ENCODE measurements at places on chromosomes 3 and 15.

DNA sequence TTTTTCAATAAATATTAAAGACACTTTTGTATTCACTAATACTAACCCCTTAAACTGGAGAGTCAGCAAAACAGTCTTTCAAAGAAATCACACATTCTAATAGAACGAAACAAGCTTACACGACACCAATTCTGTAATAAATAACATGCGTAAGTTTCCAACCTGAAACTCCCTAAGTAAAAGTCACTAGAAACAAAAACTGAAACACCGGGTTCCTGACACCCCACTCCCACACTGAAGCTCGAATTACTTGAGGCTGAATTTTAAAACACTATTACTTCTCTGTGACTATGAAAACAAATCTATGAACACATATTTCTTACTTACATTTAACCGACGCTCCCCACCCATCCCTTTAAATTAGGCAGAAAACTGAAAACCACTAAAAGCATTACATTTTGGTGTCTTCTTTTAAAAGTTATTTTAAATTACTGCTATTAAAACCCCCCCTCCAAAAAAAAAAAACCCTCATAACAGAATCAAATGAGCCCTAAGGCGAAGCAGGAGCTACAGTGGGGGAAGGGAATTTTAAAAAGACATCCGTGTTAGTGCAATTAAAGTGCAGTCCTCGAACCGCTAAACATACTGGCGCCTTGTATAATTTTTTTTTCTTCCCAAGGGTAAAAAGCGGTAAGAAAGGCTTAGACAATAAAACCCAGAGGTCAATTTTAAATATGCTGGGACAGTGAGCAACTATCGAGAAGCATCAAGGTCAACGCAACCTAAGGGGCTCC, 878 bp downstream of the SPPL2A start:
- DNase-seq = peak; percentile 17

GRCh38 chr3:73365756-73366397, 258.9 kb downstream of the PDZRN3 start:
- no peak for DNase-seq

- no peak for DNase-seq
These were observed 95.0 kb upstream of the GALNT15 start for GRCh38 chr3:16079519-16079918.

- DNase-seq = no peak
These were observed 75.4 kb upstream of the ZNF385D start for GRCh38 chr3:21826416-21826815.

- no peak for DNase-seq
These were observed 15.1 kb downstream of the MB21D2 start for GRCh38 chr3:192902549-192902948.

GRCh38 chr15:88605189-88606069, 15.7 kb upstream of the AEN start:
- DNase-seq = no peak

GRCh38 chr15:101057841-101058407, 138.8 kb downstream of the LRRK1 start:
- no peak for DNase-seq

GRCh38 chr3:189941679-189942078, 179.0 kb downstream of the P3H2 start:
- DNase-seq = no peak

- no peak for DNase-seq
These were observed 466.1 kb upstream of the PPP2R3A start for GRCh38 chr3:135499426-135499825.

DNA sequence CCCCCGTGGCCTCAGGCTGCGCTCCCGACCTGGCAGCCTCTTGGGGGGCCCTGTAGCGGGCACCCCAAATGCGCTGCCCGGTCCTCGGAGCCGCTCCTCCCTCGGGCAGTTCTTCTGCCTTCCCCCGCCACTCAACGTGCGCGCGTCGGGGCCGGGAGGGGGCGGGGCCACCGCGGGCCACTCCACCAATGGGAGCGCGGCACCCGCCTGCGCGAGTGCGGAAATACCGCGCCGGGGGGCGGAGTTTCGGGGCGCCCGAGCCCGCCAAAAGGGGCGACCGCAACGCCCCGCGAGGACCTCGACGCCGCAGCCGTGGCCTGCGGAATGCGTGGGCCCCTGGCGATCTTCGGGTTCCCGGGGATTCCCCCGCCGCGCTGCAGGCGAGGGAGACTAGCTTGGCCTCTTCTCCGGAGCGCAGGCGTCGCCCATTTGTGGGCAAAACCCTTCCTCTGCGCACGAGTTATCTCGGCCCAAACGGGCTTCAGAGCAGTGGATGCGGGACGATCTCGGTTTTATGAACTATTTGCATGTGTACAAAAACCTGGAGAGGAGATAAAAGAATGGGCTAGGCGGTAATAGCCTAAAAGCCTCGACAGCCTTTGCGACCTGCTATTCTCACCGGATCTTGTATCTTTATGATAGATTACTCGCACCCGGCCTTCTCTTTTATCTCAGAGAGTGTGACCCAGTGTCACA, at the start of gene TASOR:
TASOR (minus strand) TSS at position 144 of the 696 bp plus-strand sequence. CDS start 259 bp downstream, outside the sequence.
- DNase-seq = peak; percentile 87

DNA sequence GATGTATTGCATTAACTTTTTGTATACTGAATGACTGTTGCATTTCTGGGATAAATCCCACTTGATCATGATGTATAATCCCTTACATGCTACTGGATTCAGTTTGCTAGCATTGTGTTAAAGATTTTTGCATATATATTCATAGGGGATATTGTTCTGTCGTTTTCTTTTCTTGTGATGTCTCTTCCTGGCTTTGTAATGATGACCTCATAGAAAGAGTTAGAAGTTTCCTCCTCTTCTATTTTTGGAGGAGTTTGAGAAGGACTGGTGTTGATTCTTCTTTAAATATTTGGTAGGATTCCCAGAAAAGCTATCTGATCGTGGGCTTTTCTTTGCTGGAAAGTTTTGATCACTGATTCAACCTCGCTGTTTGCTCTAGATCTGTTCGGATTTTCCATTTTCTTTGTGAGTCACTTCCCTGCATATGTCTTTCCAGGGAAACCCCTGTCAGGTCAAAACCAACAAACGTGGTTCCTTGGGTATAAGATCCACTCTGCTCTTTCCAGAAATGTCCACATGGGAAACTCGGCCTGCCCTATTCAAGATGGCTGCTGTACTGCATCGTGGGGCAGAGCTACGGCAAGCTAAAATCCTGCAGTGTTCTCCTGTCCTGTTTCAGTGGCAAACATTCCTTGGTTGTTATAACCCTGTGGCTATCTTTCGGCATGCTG, 120.4 kb downstream of the GABRG3 start:
- DNase-seq = no peak

DNA sequence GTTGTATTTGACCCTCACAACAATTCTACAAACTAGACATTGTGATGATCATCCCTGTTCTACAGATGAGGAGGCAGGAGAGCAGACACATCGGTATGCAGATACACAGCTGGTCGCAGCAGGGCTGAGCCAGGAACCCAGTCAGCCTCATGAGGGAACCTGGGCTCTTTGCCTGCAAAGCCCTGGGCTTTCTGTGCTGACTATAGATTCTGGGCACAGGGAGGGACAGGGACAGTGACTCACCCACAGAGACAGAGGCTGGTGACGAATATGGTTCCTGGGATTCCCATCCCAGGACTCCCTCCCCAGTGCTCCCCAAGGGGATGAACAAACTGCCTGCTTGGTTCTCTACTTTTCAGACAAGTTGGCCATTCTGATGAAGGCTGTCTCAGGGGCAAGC, 3.8 kb upstream of the CAMP start:
- DNase-seq = no peak

DNA sequence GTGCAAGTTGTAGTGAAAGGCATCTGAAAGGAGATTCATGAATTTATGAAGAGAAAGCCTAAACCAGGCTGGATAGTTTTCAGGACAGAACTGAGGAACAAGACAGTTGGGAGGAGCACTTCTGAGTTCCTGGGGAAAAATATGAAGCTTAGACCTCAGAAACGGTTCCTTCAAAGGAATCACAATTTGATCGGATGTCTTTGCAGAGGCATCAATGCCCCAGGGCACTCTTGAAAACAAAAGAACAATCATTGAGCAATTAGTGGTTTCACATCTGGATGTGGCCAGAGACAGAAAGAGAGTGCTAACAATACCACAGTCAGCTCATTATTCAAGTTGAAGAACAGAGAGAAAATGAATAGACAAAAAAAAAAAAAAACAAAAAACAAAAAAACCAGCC, 86.2 kb downstream of the KLF13 start:
- DNase-seq = no peak

GRCh38 chr3:165638034-165638433, 199.2 kb downstream of the BCHE start:
- DNase-seq = no peak

DNA sequence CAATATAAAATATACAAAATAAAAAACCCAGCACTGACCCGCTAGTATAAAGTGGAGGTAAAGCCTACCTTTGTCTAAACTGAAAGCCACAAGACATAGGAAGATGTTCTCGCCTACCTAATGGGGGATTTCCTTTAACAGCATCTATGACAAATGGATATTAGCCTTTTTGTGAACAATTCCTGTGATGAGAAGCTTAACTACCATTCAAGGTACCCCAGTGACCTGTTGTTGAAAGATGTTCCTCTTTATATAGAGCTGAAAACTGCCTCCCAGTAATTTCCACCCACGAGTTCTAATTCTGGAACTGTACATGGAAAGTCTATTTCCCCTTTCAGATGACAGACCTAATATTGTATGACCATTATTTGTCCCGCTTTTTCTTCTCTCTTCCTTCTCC, 109.8 kb upstream of the RASGRP1 start:
- DNase-seq = no peak

GRCh38 chr3:148758303-148758884, 60.7 kb downstream of the AGTR1 start:
- DNase-seq = no peak

DNA sequence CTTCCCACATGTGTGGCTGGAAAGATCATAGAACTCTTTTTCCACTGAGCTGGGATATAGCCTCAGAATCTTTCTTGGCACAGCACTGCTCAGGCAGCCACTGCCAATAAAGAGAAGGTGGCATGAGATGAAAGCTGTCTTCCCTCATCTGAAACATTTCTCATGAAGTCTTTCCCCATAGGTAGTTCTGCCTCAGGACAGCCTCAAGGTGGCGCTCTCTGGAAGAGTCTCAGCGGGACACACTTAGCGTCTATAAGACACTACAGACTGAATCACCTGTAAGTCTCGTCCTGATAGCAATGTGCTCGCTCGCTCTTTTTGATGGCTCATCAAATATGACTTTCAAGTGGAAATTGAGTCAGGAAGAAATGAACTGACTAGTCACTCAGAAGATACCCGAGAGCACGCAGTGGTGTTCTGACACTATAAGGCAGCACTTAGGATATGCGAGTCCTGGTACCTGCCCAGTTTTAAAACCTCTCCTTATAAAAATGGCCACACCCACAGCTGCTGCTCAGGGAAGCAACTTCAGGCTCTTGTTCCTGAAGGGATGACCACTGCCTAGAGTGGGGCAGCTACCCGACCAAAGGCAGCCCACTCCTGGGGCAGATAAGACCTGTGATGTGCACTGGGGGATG, 269.5 kb downstream of the SUCLG2 start:
- no peak for DNase-seq

GRCh38 chr15:100718075-100718980, 115.9 kb downstream of the ASB7 start:
- no peak for DNase-seq

DNA sequence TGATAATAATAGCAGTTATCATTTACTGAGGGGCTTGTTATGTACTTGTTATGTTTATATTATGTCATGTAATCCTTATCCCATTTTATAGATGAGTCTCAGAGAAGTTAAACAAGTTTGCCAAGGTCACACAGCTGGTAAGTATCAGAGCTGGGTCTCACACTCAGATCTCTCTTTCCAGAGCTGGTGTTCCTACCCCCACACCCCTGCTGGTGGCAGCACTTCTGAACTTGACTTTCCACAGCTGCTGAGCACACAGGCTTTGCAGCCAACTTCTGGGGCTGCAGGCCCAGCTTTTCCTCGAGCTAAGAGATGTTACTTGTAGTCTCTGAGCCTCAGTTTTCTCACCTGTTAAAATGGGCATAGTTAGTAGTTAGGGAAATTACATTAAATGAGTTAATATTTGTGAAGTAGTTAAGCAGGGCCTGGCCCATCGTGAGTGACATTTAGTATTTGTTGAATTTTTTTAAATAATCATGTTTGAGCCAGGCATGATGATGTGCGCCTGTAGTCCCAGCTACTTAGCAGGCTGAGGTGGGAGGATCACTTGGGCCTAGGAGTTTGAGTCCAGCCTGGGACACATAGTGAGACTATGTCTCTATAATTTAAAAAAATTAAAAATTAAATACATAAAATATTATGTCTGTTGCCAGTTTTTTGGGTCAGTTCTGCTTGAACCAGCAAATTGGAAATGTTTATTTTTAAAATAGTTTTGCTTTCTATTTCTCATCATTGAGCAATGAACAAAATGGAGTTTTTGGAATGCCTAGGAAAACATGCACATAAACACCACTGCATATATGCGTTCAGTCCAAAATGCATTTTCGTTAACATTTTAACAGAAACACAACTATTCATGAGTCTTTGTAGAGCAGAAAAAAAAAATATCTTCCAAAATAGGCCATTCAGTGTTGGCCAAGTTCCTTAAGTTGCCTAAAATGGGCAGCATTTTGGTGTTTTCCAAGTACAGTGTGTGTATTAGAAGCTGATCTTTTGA, 87.3 kb downstream of the SMAD6 start:
- DNase-seq = no peak

GRCh38 chr3:129413687-129414506, 14.5 kb downstream of the EFCAB12 start:
- no peak for DNase-seq

DNA sequence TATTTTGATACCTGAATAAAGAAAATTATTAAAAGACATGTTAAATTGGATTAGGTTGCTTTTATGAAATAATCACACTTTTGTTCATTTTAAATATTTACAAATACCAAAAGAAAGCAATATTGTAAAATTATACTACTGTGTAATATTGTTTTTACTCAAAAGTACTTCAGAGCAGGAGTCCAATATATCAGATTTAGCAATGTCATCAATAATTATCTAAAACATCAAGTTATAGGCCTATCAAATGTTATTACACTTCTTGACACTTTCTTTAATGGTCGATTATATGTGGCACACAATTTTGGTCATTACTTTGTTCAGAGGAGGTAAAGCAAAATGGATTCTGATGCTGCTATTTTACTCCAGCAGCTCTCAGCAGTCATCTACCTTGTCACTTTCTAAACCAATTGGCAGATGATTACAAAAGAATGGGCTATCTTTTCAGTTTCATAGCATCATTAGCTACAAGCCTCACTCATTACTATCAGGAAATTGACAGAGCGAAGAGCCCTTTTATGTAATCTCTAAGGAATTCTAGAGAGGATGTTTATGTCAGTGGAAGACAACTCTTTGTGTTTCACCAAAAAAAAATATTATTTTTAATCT, 318.6 kb downstream of the PLOD2 start:
- DNase-seq = no peak

DNA sequence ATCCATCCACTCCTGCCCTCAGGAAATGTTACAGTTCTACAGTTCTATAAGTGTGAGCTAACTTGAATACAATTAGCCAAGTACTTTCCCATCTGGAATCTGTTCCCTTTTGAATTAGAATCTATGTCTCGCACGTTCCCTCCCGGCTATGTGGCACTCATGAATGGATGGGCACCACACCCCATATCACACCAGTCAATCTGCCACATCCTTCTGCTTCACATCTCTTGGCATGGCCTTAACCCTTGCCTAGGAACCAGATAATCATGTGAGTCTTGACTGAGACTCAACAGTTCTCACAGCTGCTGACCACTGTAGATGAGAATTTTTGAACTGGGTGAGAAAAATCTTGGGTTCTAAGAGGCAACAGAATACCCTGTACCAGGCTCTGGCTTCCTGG, 180.2 kb downstream of the TNIK start:
- DNase-seq = no peak

GRCh38 chr3:151330379-151330778, 1.0 kb upstream of the P2RY13 start:
- DNase-seq = no peak

- no peak for DNase-seq
These were observed 21.3 kb downstream of the GASK1A start for GRCh38 chr3:43000387-43000786.

All from bone marrow (tissue), 2 donors.